Inflammatory macrophage treated with lipopolysaccharide for 1 hour (primary cell): ENCODE measurements at places on chromosomes 13 and 19.

DNA sequence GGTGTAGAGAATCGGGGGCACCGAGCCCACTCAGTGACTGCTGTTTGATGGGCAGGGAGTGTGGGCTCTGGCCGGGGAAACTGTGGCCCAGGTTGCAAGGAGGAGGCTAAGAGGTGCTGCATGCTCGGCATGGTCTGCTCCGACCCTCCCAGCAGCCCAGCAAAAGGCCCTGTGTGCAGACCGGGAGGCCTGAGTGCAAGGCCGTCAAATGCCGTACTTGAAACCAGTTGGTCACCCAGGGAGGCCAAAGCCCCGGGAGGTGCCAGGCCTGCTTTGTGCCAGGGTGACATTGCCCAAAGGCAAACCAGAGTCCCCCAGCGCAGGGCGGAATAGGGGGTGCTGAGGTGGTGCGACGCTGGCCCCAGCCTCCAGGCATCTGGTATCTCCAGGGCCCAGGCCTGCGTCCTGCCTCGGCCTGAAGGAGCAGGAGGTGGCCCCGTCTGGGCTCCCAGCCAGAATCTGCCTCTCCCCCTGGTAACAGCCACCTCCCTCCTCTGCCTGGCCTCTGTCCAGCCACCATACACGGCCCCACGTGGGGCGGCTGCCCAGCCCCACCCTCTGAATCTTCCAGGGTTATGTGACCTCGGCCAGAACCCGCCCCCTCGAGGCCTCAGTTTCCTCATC, 4.0 kb downstream of the PIK3R2 start:
- DNase-seq = no peak

- DNase-seq = no peak
These were observed 13.0 kb downstream of the YIPF2 start for GRCh38 chr19:10915130-10916091.

- no peak for DNase-seq
These were observed 22.0 kb downstream of the COL4A1 start for GRCh38 chr13:110284779-110285484.

DNA sequence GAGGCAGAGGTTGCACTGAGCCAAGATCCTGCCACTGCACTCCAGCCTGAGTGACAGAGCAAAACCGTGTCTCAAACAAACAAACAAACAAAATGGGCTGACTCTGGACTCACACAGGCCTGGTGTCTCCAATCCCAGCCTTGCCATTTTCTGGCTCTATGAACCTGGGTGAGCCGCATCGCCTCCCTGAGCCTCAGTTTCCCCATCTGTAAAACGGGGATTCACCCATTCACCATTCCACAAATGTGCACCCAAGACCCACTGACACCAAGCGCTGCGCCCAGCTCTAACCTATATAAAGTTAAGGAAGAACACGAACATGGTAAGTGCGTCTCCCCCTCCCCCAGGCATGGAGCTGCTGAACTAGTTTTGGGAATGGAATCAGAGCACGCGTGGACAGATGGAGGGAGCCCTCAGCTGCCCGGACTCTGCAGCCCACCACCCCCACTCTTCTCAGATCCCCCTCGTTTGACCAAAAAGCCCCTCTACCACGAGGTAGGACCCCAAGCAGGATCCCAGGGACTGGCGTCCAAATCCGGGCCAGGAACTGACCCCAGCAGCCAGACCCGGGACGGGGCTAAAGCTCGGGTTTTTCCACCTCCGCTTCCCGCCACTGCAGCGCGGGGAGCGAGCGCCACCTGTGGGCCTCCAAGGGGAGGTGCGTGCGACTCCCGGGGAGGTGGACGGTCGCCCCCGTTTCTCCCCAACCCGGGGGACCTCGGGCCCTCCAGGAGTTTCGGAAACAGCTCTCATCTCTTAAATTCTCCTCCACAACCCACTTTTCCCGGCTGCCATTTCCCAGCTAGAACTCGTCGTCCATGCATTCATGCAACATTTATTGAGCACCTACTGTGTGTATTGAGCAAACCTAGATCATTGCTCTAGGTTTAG, 33.0 kb upstream of the ADGRE5 start:
- no peak for DNase-seq

DNA sequence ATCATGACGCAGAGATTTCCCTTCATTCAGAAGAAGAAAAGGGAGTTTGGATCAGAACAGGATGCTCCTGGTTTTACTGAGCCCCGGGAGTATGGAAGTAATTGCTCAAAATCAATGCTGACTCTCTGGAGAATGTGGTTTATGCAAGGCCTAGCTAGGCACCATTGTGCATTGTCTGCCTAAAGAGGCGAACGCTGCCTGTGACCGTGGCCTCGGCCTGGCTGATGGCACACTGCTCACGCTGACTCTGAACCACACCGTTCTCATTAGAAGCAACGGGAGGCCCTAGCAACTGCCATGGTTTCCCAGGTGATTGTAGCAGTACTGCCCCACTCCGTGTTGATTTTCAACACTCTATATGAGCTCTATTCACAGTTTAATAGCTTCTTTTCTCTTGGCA, 41.7 kb upstream of the UBL3 start:
- no peak for DNase-seq

- DNase-seq = peak; percentile 41
These were observed 18.4 kb downstream of the PLD3 start for GRCh38 chr19:40366697-40367561.

DNA sequence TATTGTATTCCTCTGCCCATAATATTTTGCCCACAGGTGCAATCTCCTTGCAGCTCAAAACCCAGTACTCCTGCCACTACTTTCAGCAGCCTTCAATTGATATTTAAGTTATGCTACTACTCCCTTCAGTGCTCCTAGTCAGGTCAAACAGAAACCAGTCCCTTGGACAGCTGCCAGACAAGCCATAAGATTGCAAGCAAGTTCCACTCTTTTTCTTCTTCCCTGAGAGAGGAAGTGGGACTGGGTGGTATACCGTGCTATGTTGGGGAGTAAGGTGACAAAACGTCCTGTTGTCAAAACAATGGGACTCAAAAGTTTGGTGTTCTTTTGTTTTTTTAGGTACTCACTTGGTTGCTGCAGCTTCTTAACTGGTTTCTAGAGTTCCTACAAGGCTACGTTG, 63.1 kb upstream of the FRY start:
- peak; percentile 51 for DNase-seq

DNA sequence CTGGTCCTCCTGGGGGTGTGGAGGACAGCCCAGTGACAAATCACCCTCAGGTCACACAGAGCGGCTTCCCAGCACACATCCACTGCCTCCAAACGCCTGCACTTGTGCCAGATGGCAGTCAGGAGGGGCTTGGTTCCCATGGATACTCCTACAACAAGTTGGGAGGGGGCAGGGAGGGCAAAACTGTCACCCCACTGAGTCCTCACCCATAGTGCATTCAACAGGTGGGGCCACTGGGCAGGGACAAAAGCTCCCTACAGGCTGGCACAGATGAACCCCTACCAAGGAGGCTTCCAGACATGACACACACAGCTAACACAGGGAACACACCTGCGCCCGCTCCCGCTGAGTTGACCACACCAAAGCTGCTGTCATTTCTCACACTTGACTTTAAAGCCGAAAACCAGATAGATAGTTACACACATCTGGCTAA, 120.5 kb downstream of the STK24 start:
- DNase-seq = no peak

- no peak for DNase-seq
These were observed 13.6 kb upstream of the ZNF765 start for GRCh38 chr19:53381376-53381775.

- peak; percentile 35 for DNase-seq
These were observed 294.9 kb downstream of the NDFIP2 start for GRCh38 chr13:79775830-79776229.

- DNase-seq = no peak
These were observed 747.2 kb downstream of the DIAPH3 start for GRCh38 chr13:59416561-59416960.

- peak; percentile 64 for DNase-seq
These were observed at the start of gene STARD13 for GRCh38 chr13:33285420-33286124. STARD13 (minus strand) TSS chr13:33285755; CDS start chr13:33285638, 117 bp downstream.

DNA sequence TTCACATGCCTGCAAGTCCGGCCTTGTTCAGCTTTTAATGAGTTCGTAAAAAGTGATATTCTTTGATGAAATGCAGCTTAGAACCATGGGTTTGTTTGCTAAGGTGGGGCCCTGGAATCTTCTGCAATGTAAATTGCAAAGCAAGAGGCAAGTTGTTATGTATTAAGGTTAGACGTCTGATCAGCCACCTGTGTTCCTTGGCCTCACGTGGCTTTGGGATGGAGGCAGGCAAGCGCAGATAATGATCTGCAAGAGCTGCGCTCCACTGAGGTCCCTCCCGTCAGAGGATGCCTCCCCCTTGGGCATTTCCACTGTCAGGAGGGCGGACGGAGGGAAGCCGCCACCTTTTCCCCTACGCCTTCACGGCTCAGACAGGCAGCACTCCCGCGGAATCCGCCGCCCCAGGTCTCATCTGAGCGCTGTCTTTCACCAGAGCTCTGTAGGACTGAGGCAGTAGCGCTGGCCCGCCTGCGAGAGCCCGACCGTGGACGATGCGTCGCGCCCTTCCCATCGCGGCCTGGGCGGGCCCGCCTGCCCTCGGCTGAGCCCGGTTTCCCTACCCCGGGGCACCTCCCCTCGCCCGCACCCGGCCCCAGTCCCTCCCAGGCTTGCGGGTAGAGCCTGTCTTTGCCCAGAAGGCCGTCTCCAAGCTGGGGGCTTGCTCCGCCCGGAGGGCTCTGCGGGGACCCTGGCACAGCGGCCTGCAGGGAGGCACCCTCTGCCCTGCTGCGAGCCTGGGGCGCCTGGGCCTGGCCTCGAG, 110.9 kb downstream of the CRYL1 start:
- no peak for DNase-seq

DNA sequence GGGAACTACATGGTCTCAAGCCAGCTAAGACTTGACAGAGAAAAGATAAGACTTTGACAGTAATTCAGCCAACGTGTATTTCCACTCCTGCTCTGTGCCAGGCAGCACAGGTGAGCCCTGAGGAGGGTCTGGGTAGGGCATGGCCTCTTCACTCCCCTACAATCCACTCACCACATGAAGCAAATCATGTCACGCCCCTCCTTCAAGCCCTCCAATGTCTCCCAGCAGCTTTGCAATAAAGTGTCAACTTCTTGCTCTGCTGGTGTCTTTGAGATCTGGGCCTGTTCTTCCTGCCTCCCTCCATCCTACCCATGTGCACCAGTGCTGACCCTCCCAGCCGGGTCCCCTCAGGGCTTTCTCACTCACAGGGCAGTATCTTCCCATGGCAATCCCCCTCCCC, 58.5 kb downstream of the CCDC70 start:
- no peak for DNase-seq

DNA sequence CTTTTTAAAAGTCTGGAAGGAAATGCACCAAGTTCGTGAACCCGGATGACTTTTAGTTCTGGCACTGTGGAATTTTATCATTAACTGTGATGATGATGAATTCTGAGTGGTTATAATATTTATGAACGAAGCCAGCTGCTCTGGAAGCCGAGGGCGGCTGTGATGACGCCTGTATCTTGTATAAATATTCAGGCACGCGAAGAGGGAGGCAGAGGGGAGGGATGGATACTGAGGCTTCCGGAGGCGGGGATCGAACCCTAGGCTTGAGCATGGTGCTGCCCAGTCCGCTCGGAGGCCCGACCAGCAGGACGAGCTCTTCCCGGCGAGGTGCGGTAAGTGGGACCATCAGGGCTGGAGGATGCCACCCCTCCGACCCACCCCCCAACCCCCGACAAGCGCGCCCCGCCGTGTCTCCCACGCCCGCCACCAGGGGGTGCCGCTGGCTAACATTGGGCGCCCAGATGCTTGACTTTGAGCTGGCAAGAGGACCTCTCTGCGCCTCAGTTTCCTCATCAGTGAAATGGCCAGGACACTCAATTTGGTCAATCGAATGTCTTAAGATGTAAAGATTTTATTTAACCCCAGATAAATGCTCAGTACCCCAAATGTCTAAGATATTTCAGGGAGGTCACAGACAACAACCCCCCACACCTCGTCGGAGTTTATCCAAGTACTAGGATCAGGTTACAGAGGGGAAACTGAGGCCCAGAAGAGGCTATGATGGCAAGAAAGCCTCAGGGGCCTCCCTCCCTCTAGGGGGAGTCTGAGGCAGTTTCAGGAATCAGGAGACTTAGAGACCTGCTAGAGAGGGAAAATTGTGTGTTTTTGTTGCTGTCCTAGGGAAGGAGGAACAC, 4.5 kb upstream of the RAB3A start:
- DNase-seq = no peak

DNA sequence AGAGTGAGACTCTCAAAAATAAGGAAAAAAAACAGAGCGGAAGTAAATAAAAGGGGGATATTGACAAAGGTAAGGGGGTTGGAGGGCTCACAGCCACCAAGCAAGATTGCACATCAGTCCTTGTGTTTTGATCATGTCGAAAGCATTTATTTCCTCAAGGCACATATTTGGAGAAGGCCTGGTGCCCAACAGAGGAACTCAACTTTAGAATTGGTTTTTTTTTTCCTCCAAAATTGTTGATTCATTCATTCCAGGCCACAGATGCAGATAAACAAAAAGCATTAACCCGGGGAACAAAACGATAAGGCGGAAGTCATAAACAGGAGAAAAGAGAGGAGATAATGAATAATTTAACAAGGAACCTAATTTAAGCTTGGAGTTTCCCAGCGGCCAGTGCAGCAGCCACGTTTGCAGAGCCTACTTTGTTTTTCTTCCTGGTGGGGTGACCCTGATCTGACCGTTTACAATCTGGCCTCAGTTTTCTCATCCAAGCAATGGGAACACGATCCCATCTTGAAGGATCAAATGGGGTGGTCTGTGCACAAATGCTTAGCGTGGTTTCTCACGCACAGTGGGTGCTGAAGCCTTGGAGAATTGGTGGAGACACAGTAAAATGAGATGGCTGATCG, 2.1 kb upstream of the PTPRS start:
- no peak for DNase-seq

DNA sequence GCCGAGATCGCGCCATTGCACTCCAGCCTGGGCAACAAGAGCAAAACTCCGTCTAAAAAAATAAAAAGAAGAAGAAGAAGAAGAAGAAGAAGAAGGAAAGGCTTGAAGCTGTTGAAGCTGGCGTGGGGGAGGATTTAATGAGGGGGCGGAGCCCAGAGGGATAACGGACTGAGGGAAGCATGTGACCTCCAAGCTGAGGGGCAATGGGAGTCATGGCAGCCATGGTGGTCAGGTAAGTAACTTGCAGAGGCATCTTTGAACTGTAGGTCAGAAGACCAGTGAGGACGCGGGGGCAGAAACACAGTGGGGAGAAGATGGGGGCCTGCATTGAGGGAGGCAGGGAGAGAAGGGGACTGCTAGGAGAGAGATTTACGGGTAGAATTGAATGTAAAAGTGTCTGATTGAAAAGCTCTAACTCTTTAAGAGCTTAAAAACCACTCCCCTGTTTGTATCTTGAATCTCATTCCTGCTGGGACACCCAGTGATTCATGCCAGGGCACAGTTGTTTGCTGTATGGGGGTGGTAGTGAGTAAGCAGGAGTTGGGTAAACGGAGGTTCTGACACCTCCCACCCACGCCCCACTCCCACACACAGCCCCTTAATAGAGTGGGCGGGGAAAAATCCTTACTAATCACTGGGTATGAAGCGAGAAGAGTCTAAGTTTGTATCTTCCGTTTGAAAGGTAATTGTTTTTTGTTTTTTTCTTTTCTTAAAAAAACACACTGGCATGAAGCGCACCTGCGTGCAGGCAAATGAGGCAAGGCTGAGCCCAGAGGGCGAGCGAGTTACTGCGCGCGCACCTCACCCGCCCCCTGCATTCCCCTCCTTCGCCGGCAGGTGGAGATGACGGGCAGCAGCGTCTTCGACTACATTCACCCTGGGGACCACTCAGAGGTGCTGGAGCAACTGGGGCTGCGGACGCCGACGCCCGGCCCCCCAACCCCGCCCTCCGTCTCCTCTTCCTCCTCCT, 13.0 kb downstream of the TMEM160 start:
- DNase-seq = peak; percentile 95

- no peak for DNase-seq
These were observed 6.4 kb downstream of the KLF2 start for GRCh38 chr19:16330806-16331690.

GRCh38 chr13:50722440-50723125, 120.9 kb downstream of the DLEU7 start:
- no peak for DNase-seq

GRCh38 chr19:13146763-13147563, 3.2 kb downstream of the STX10 start:
- DNase-seq = peak; percentile 68
